NCI-H2081 treated with DMSO at 0.1 percent for 48 hours (cell line): ENCODE measurements at places on chromosomes 2 and 18.

- DNase-seq = no peak
Observed at GRCh38 chr18:38931754-38932050, 1366.1 kb upstream of the CELF4 start.

DNA sequence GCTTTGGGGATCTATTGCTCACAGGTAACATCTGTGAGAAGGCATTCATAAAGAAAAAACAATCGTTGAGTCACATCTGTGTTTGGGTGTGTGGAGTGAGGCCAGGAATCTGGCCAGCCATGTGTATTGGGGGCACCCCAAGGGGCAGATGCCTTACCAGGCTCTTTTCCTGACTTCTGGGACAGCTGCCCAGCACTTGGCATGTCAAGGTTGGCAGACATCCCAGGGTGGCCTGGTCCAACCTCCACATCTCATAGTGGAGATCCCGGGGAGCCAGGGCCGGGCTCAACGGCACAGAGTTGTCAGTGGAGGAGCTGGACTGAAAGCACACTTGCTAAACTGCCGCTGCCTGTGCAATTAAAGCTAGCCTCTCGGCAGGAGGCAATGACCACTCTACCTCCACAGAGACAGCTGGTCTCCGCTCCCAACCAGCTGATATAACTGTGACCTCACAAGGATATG lies 75.3 kb upstream of the MGAT4A start:
- DNase-seq = no peak

GRCh38 chr18:3584266-3584861 lies 134.4 kb downstream of the TGIF1 start:
- no peak for DNase-seq

- no peak for DNase-seq
Observed at GRCh38 chr18:13332874-13333273, 114.3 kb downstream of the LDLRAD4 start.

DNA sequence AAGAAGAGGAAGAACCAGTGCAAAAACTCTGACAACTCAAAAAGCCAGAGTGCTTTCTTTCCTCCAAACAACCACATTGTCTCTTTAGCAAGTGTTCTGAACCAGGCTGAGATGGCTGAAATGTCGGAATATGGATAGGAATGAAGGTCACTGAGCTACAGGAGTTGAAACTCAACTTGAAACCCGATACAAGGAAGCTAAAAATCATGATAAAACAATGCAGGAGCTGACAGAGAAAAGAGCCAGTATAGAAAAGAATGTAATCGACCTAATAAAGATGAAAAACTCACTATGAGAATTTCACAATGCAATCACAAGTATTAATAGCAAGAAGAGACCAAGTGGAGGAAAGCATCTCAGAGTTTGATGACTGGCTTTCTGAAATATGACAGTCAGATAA lies 15.0 kb upstream of the EIF2AK3 start:
- no peak for DNase-seq

DNA sequence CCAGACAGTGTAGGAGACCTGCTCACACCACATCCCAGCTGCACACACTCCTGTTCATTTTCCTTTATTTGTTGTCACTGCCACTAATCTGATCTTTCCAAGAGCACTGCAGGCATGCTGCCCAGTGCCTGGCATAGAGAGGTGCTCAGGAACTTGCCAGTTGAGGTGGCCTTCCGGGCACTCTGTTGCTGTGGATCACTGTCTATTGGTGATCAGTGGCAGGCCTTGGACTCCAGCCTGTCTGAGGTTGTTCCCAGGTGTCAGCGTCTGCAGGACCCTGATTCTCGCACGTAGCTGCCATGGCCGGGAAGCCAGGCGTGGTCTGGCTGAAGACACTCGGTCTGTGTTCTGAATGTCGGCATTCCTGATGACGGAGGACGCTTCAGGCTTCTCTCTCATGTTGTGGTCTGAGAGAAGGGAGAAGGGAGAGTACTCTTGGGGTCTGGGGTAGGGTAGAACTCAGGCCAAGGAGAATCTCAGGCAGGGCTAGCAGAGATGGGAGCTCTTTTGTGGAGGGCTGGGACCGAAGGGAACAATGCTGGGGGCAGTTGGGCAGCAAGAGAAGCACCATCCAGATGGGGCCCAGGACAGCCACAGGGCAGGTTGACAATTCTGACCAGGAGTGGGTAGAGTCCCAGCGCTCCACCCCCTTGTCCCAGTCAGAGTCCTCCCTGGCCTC lies 240.9 kb downstream of the MYCN start:
- DNase-seq = no peak

GRCh38 chr2:11406267-11406957 lies 59.5 kb downstream of the E2F6 start:
- DNase-seq = no peak

- no peak for DNase-seq
Observed at GRCh38 chr2:33426666-33427231, 49.7 kb upstream of the RASGRP3 start.

DNA sequence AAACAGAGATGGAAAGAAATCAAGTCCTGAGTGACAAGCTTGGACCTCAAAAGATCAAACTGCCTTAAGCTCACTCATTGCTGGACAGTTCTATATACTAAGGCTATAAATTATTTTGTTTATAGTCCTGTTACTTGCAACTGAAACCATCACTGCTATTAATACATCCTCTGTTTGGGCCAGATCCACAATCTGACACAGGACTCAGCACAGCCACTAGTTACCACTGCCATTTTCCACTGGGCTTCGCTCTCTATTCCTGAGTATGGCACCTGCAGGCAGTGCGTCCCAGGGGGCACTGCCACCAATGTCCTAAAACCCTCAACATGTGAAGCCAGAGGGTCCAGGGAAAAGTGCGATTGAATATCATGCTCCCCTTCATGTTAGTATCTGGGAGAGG lies 52.3 kb downstream of the CYP26B1 start:
- no peak for DNase-seq

DNA sequence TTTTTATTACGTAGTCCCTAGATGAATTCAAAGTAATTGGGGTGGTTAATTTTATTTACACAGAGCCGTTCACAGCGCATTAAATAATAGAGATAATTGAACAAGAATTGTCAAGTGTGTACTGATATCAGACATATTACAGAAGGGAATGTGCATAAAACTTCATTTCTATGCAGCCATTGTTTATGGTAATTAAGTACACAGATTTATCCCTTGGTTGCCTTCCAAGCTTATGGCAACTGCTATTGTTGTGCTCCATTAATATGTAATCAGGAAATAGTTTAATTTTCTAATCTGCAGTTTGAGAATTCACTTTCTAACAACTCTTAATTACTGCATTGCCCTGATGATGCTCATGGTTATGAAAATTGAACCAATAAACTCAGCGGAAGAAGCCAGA lies 47.3 kb upstream of the OTX1 start:
- no peak for DNase-seq

DNA sequence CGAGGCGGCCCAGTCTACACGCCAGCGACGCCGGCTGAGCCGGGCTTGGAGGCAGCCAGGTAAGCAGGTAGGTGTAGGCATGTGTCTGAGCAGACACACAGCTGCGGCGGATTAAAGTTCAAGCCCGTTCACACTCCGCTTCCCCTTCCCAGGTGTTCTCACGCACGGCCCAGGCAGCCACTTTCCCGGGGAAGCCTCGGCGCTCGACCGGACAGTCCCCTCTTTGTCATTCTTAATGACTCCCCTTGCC lies 367 bp downstream of the TGFA start:
- DNase-seq = no peak

DNA sequence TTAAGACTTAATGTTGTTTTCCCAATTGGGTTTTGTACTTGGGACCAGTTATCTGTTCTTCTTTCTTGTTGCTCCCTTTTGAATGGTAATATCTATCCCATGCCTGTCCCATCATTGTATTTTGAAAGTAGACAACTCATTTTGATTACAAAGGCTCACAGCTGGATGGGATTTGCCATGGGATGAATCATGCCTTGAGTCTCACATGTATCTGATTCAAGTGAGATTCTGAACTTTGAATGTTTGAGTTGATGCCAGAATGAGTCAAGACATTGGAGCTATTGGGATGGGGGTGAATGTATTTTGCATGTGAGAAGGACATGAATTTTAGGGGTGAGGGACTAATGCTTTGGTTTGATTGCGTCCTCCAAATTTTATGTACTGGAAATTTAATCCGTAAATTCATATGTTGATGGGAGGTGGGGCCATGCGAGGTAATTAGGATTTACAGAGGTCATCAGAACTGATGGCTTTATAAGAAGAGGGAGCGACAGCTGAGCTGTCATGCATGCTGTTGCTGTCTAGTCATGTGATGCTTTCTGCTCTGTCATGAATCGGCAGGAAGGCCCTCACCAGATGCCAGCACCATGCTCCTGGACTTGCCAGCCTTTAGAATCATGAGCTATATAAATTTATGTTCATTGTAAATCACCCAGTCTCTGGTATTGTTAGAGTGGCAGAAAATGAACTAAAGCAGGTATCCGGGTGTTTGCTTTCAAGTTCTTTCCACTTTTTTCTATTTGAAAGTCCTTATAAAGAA lies 741.3 kb upstream of the RAB6C start:
- DNase-seq = no peak

DNA sequence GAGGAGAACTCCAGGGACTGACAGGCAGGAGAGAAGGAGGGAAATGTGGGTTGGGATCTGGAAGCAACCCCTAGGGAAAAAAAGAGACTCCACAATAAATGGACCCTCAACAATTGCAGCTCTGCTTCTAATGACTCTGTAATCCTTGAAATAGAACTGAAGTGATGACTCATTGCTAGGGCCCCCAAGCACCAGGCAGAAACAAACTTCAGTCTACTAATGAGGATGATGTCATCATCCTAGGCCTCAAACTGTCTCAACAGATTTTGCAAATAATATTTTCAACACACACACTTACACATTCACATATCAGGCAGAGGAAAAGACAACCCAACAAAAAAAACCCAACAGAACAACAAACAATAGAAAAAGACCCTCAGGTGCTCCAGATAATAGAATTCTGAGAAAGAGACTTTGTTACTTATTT lies 143.3 kb downstream of the HDAC4 start:
- no peak for DNase-seq

- no peak for DNase-seq
Observed at GRCh38 chr18:27556741-27557140, 371.6 kb upstream of the CHST9 start.

- peak; percentile 75 for DNase-seq
Observed at GRCh38 chr2:182522405-182522896, 95.6 kb upstream of the PDE1A start.
